ENCODE measurements at places on chromosomes 2 and 18.

DNA sequence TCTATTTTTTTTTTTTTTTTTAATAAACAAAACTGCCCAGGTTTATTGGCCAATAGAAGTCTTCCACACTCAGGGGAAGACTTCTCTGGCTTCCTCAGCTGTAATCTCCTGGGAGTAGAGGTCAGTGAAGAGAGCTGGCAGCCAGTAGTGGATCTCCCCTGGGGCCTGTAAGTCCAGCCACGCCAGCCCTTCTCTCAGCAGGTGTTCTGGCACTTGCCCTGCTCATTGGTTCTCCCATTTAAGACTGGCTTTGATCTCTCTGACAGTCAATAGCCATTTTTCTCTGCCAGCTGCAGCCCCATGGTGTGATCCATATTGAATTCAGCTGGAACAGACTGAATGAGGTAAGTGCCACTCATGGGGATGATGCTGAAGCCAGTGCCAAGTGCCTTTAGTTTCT is 170.6 kb upstream of the SPHKAP start:
- no peak for DNase-seq

- no peak for DNase-seq
Measured at GRCh38 chr18:26677957-26678356, 129.6 kb upstream of the KCTD1 start.

DNA sequence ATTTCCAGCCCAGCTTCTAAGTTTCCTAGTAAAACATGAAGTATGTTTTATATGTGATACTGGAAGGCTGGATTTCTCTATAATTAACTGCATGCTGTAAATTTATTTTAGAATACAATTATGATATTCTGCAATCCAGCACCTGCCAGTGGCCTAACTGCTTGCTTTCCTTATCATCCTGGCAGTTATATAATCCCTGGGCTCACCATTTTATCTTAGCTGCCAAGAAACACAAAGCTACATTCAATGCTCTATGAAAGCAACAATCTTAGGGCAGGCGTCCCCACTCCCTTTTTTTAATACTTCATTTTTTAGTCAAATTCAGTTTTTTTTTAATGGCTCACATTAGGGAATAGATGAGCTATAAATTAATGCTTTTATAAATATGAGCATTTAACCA is 38.4 kb upstream of the UBXN4 start:
- no peak for DNase-seq

DNA sequence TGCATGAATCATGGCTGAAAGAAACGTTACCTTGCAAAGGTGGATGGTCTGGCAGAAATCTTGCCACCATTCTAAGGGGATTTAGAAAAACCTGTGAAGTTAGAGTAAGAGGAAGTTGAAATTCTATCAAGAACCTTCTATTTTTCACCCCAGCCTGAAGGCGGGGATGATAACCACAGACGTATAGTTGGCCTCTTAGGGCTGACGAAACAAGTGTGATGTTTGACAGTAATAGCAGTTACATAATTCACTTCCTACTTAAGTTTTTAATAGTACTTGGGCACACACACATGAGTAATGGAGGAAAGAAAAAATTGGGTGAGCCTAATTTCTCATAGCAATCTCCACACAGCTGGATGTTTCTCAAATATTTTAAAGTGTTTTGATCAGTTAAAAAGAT is 336.6 kb upstream of the SALL3 start:
- no peak for DNase-seq

DNA sequence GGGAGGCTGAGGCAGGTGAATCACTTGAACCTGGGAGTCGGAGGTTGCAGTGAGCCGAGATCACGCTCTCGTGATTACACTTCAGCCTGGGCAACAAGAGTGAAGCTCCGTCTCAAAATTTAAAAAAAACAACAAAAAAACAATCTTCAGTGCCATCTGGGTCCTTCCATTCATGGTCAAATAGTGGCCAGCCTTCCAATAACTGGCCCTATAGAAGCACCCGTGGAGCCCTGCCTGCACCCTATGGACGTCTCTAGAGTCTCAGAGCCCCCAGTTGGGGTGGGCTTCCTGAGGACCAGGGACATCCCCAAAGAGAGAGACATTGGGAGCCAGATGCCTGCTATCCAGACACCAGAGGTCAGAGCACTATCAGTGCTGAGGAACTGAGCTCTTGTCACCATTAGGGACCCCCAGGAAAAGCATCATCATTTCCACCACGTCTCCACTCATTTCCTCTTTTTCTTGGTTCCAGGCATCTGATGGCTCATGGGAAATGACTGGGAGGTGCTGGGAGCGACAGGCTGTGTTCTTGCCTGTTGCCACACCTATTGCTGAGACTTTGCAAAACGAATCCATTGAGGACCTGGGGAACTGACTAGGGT is 9.4 kb downstream of the NEU2 start:
- DNase-seq = no peak

DNA sequence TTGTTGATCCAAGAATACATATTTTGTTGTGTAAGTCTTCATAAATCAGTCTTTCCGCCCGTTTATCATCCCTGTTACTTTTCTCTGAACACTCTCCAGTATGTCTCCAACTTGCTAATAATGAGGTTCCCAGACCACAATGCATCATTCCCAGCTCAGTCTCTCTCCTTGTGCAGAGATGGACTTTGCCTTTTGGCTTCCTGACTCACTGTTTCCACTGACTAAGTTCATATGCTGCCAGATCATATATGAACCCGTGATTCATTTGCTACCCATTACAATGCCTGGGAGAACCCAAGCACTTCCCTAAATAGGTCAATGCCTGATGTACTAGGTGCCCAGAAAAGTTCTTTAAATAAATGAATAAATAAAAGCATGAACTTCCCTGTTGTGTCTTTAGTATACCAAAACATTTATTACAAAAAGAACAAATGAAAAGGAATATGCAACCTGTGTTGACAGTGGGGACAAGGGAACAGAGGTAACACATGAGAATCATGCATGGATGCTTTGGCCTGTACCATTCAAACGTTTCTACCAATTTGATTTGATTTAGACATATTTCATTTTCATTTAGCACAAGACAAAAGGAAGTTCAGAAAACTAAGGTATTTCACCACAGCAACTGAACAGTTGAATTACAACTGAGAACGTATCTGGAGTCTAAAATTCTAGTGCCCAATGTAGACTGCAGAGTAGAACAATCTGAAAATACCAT is 215.4 kb upstream of the HNRNPA3 start:
- DNase-seq = no peak

- DNase-seq = no peak
Measured at GRCh38 chr2:37337620-37338280, 6.7 kb upstream of the QPCT start.

GRCh38 chr2:180062178-180062577 is 55.1 kb upstream of the CWC22 start:
- no peak for DNase-seq

GRCh38 chr2:45814488-45814887 is 163.0 kb downstream of the PRKCE start:
- DNase-seq = no peak

DNA sequence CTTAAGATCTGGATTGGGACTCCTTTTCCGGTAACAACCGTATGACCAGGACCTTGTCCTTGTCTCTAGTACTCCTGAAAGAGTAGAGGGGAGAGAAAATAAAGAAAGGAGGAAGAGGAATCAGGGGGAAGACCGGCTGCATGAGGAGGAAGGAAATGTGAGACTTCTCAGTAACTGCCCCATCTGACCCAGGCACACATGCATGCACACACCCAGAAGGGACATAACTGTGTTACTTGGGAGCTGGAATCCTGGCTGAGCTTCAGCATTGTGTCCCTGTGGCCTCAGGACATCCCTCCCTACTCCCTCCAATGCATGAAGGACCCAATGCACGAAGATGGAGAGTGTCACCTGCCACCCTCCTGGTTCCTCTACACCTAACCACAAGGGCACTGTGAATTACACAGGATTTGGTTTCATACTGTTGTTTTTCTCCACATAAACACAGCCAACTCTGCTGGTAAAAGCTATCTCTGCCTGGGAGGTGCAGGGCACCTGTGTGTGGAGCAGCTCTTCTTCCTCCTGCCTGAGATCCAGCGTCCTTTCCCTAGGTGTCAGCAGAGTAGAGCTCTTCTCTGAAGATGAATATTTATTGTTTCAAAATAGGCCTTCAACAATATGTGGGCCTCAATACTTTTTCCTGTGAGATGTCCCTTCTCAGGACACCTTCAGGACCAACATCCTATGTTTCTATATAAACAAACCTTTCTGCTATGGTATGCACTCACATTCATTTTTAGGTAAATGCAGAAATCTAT is 574.1 kb upstream of the ID2 start:
- no peak for DNase-seq

Measured in NCI-H82 (cell line).